SK-N-SH (cell line): ENCODE measurements at places on chromosomes 2 and 18. TPM values are rescaled to one million over a fixed set of nuclear protein-coding genes. Genes with fewer than 3 reads are reported as not detected.
A peak's percentile ranks its signal among the peaks of the same experiment; 100 is the strongest.

GRCh38 chr2:182444170-182444569 is 17.3 kb upstream of the PDE1A start:
- no peak for DNase-seq

GRCh38 chr2:17540093-17540812 is at the start of gene VSNL1:
Gene VSNL1 (plus strand): TSS chr2:17540696. CDS start chr2:17592075, 51,379 bp downstream.
- DNase-seq: peak; percentile 96

DNA sequence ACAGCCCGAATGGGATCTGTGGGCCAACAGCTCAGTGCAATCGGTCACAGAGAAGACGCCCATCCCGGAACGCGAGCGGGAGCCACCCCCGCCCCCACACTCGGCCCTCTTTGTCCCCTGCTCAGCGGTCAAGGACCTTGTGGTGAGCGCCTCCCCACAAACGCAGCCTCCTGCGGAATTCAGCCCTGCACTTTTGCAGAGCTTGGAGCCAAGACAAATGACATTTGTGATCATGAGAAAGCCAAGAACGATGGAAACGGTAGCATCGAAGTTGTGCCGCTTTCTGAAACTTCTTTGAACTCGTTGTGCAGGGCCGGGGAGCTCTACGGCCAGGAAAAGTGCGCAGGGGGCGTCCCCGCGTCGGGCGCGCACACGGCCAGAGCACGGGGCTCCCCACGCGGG is 6.7 kb upstream of the SALL3 start:
- no peak for DNase-seq

GRCh38 chr2:9069543-9069942 is 66.1 kb upstream of the MBOAT2 start:
- no peak for DNase-seq

GRCh38 chr2:42736598-42737322 is 27.2 kb downstream of the OXER1 start:
- DNase-seq: no peak

The NTSR2 gene
- not detected in 2 replicates for polyA plus RNA-seq

DNA sequence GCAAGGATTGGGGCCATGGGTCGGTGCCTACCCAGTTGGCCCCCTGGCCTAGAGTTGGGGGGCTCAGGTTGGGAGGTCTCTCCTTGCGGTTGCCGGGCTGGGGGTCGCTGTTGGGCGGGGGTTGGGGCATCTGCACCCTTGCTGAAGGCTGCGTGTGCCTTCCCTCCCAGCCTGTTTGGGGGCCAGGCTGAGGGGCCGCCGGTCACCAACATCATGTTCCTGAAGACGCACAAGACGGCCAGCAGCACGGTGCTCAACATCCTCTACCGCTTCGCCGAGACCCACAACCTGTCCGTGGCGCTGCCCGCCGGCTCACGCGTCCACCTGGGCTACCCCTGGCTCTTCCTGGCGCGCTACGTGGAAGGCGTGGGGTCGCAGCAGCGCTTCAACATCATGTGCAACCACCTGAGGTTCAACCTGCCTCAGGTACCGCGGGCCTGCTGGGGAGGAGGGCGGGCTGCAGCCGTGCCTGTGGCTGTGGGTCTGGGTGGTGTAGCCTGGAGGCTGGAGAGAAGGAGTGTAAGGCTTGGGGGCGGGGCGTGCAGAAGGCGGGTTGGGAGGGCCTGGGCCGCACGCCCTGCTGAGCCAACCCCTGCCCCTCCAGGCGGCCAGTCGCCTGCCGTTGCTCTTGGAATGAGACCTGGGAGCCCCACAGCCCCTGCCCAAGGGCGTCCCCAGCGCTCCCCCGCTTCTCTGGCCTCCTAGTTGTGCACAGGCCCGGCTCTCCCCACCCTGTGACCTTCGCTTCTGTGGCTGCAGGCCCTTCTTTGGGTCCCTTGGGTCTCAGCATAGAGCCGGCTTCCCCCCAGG is 7.2 kb upstream of the NEU4 start:
- peak; percentile 42 for DNase-seq

The CNDP1 gene
- not detected in 2 replicates for polyA plus RNA-seq

- no peak for DNase-seq
These were observed 112.0 kb downstream of the ATAD2B start for GRCh38 chr2:23814963-23815362.

GRCh38 chr2:135311962-135312361 is 219.1 kb downstream of the ZRANB3 start:
- DNase-seq: no peak

The CFAP65 gene
- polyA plus RNA-seq: 0.95 and 1.7 TPM in 2 replicates

DNA sequence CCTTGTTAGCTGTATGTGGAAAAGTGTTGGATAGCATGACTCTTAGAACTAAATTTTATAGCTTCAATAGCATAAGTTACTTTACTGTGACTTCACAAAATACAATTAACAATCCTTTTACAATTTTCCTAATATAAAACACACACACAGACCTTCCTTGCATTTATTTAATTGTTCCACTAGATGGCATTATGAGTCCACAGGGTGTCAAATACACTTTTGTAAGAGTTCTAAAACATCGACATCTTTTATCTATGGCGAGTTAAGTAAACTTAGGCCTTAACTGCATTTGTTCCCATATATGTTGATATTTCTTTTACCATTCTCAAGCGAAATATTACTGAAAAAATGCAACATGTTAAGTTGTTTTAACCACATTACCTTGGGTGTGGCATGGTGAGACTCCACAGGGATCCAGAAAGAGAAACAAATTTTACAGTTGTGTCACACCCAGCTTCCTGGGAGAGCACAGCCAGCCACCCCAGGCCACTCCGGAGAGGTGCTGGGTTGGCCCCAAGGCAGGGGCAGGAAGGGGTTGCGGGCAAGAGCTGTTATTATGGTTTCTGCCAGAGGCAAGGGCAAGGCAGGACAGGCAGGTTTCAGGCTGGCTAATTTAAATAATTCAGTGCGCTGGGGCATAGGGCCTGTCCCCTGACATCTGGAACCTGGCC is 312.4 kb upstream of the MC4R start:
- DNase-seq: peak; percentile 34

DNA sequence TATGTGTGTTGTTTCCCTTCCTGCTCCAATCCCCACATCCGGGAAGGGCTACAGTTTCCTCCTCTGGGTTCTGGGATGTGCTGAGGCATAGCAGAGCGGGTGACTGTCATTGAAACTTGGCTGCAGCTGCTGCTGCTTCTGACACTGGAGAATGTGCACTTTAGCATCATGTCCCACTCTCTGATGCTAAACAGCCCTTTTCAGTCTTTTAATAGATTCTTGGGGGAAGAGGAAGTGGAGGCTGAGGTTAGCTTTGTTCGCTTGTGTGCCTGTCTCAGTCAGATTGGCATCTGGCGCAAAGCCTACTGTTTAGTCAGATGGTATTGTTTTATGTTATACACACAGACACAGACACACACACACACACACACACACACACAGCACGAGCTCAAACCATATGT is 136.5 kb upstream of the RND3 start:
- DNase-seq: peak; percentile 15

The AQP12A gene
- not detected in 2 replicates for polyA plus RNA-seq

GRCh38 chr2:53724536-53724935 is 43.1 kb upstream of the CHAC2 start:
- DNase-seq: no peak

The SRSF7 gene
- 199 and 212 TPM in 2 replicates for polyA plus RNA-seq

The GTF2A1L gene
- polyA plus RNA-seq: 0.36 and 0.44 TPM in 2 replicates

DNA sequence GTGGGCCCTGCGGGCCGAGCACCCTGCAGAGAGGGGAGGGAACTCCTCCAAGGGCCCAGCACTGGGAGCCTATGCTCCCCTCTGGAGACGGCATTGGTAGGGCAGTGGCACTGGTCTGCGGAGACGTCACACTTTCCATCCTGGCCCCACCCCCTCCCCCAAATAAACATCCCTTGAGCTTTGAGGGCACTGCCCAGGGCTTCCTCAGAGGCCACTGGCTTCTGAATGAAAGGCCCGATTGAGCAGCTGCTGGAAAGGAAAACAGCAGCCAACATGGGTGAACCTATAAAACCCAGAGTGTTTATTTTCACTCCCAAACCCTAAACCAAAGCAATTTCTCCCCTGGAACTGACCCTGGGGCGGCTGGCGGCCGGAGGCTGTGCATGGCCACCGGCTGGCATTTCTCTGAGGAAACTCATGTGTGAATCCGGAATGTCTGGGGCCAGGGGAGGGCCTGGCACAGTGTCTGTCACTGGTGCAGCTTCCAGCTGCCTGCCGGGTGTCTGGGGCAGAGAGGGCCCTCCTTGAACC is 138.9 kb downstream of the DYSF start:
- DNase-seq: no peak

DNA sequence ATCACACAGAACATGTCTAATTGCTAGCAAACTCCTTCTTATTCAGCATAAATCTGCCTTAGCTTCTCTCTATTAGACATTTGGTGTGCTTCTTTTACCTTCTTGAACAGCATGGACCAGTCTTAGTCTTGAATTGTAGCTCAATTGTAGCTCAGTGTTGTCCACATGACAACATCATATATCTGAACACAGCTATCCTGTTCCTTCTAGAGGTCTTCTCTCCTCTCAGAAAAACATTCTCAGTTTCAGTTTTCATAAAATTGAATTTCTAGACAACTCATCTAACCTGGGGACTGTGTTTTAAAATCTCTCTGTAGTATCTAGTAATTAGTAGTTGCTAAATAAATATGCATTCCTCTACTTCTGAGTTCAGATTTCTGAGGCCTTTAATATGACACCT is 47.6 kb downstream of the CPO start:
- DNase-seq: no peak

DNA sequence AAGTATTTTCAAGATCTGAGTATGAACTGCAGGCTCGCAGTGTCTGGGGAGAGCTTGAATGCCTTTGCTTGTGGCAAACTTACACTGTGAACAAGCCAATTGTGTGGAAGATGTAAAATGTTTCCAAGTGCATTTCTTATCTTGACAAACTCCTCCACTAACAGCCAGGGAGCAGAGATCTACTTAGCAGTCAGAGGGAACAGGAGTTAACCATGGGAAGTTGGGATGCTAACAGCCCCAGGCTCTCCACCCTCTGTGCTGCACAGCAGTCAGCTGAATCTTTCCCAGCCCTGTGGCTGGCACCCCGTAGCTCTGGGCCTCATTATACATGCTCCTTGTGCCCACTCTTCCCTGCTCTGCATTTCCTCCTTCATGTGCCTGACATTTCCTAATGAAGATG is 450.2 kb downstream of the TSN start:
- DNase-seq: no peak

DNA sequence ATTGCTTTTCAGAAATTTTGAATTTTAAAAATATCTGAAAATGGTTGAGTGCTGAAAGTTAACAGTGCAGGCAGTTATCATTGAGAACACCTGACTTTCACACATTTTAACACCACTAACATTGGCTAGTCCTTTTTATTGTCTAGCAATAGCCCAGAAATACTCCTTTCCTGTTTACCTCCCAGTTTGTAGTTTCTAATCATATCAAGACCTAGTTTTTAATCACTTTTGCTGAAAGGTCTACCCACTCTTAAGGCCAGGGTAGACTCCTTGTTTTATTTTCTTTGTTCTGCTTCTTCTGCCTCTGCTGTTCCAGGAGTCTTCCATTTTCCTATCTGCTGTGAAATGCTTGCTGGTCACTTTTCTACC is 72.1 kb downstream of the UBE2E3 start:
- no peak for DNase-seq

DNA sequence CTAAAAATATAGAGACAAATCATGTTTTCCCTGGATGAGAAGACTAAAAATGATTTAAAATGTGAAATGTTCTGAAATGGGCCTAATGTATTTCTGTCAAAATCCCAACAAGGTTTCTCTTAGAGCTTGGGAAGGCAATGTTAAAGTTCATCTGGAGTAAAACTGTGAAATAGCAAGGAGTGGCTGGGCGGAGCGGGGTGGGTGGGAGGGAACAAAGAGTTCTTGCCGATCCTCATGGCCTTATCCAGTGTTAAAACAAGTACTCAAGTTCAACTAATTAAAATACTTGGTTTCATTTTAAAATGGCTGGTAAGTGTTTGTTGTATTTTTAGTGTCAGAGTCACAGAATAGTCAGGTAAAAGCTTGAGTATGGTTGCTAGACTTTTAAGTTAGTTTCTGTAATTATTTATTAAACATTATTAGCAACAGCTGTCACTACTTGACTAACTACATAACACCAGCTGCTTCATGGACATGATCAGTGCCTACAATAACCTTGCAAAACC is 87.3 kb downstream of the RTN4 start:
- no peak for DNase-seq

The CLHC1 gene
- 3.8 and 7.7 TPM in 2 replicates for polyA plus RNA-seq

The TXNDC2 gene
- 0.06 and 0.07 TPM in 2 replicates for polyA plus RNA-seq

DNA sequence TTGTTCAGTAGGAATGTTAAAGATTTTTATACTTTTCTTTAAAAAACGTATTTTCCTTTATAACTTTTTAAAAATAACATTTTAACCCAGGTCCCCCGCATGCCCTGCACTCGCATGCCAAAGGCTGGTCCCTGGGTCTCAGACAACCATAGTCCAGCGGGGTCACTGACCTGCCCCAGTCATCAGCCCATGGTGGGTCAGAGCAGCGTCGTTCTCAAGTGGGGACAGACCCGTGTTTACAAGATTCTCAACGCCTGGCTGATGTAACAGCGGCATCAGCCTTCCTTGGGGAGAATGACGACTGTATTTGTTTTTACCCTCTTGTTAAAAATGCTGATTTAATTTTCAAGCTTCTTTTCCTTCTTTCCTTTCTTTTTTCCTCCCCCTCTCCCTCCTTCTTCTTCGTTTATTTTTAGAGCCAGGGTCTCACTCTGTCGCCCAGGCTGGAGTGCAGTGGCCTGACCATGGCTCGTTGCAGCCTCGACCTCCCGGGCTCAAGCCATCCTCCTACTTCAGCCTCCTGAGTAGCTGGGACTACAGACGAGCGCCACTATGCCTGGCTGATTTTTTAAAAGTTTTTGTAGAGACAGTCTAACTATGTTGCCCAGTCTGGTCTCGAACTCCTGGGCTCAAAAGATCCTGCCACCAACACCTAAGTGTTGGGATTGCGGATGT is 1.0 kb upstream of the EFHD1 start:
- no peak for DNase-seq

DNA sequence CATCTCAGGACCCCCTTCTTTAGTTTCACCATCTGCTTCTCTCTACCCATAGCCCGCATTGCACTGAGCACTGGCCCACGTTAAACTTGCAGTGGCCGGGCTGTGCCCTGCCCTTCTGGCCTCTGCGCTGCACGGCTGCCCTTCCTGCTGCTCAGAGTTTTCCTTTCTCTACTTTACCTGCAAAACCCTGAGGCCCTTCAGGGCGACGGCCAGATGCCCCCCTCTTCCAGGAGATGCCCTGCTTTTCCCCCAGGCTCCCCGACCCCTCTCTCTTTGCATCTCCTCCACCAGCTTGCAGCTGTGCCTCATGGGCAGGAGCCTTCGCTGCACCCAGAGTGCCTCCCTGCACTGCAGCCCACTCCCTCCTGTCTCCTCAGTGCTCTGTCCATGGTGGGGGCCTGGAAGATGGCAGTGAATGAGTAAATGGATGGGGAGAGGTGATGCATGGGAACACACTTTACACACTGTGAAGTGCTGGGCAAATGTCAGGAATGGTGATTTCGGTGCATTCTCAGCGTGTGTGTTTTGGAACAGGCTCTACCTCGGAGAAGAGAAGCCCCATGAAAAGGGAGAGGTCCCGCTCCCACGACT is 53.8 kb downstream of the NTSR2 start:
- no peak for DNase-seq

The TGIF1 gene
- 82.3 and 113 TPM in 2 replicates for polyA plus RNA-seq

DNA sequence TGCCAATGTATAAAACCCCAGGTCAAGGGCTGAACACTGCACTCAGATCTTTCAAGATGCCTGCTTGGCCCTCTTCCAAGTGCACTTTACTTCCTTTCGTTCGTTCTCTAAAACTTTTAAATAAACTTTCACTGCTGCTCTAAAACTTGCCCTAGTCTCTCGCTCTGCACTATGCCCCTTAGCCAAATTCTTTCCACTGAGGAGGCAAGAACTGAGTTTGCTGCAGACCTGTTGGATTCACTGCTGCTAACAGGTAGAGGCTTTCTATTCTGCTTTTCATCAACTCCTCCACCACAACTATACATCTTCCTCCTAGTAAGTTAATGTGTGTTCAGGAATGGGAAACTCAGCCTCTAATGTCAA is 467.9 kb downstream of the MBD2 start:
- no peak for DNase-seq

The KLHL30 gene
- not detected in 2 replicates for polyA plus RNA-seq
